ENCODE measurements at places on chromosomes 2 and 18.

- no peak for DNase-seq
Measured at GRCh38 chr2:24658531-24659202, 134.5 kb downstream of the PTRHD1 start.

DNA sequence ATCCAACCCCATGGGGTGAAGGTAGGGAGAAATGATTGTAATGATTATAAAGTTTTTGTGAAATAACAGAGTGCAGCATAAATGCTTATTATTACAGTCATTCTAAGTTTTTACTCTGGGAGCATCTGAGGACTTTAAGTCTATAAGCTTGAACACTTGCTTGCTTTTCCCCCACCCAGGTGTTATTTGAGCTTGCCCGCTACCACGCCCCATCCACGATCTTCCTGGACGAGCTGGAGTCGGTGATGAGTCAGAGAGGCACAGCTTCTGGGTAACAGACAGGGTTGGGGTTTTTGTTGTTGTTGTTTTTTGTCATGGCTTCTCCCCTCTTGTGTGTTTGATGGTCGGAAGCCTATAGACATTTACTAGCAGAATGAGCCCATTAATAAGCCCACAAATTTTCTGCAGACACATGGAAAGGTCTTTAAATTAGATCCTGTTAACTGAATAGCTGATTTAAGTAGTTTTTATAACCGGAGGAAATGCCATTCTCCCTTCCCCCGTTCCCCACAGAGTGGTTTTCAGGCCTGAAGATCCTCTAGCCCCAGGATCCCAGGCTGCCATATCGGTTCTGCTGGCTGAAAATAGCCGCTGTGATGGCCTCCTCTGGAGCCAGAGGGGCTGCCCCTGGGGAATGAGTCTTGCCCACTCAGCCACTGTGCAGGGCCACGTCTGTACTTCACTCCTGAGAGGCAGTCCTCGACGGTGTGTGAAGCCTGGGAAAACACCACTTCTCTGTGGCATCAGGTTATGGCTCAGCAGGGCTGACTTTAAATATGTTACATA is 39.9 kb upstream of the ELOA2 start:
- no peak for DNase-seq

GRCh38 chr18:72830109-72830508 is 37.7 kb downstream of the NETO1 start:
- DNase-seq: no peak

- DNase-seq: no peak
Measured at GRCh38 chr2:37809525-37809924, 115.6 kb upstream of the RMDN2 start.

- DNase-seq: no peak
Measured at GRCh38 chr2:231680992-231681852, 27.1 kb upstream of the PTMA start.

- DNase-seq: no peak
Measured at GRCh38 chr2:222307143-222307756, 8.5 kb upstream of the PAX3 start.

DNA sequence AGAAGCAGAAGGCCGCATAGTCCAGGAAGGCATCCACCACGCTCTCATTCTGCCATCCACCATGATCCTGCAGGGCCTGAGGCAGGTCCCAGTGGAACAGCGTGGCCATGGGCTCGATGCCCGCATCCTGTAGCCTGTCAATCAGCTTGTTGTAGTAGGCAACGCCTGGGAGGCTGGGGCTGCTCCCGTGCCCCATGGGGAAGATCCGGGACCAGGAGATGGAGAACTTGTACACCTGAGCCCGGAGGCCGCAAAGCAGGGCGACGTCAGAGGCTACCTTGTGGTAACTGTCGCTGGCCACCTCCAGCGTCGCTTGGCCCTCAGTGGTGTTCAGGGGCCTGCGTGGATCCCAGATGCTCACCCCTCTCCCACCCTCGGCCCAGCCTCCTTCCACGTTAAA is 19.5 kb downstream of the LCT start:
- no peak for DNase-seq

DNA sequence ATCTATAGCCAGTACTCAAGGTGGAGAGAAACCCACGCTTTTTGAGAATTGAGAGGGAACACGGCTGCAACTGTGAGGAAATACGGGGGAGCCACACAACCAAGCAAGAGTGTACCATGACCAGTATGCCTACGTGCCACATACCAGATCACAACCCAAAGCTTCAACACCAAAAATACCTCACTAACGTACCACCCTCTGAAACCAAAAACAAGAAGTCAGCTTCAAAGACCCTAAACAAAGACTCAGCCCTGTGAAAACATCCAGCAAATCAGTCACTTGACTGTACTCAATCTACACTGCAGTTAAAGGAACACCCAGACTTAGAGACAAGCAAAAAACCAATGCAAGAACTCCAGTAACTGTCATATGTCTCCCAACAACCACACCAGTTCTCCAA is 17.0 kb downstream of the RNU4ATAC start:
- no peak for DNase-seq

DNA sequence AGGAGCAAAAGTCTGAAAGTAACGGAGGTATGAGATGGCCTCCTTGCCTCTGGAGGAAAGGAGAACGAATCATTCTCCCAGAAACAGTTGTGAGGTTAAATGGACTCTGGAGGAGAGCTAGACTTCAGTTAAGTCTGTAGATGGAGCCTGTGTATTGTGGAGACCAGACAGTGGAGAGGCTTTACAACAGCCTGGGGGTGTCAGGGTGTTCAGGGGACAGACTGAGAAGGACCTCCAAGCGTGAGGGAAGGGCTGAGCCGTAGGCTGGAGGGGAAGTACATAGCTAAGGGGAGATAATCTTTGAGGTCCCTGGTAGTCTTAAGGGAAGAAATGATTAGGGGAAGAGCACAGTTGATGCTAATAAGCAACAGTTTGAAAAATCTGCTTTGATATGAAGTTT is 76.6 kb downstream of the GALNT1 start:
- no peak for DNase-seq

GRCh38 chr18:49834258-49834657 is 20.9 kb upstream of the ACAA2 start:
- no peak for DNase-seq

DNA sequence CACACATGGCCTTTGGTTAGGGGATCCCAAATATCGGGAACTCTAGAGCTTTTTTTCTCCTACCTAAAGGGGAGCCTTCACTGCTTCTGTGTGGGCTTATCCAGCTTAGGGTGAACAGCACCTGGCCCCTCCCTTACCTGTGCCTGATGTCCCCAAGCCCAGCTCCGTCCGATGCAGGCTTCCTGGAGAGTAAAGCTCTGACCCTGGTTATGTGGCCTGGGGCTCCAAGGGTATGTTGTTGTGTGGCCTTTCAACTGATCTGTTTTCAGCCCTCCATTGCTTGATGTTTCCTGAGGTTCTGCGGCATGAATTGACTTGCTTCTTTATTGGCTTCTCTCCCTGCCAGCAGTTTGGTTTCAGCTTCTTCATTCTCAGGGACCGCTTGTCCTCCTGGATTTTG is 66.0 kb downstream of the RAB31 start:
- DNase-seq: no peak

DNA sequence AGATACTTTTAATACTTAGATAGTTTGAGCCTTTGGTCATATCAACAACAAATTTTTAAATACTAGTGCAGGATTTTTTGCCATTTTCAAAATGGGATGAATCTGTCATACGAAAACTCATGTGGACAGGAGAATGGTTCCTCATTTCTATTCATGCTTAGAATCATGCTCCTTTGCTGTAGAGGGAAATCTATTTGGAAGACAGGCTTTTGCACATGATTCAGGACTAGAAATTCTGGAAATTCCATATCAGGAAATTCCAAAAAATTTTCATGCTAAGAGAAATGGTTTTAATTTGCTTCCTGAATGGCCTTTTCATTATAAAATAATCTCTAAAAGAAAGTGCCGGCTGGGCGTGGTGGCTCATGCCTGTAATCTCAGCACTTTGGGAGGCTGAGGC is 39.3 kb downstream of the MOGAT1 start:
- no peak for DNase-seq

DNA sequence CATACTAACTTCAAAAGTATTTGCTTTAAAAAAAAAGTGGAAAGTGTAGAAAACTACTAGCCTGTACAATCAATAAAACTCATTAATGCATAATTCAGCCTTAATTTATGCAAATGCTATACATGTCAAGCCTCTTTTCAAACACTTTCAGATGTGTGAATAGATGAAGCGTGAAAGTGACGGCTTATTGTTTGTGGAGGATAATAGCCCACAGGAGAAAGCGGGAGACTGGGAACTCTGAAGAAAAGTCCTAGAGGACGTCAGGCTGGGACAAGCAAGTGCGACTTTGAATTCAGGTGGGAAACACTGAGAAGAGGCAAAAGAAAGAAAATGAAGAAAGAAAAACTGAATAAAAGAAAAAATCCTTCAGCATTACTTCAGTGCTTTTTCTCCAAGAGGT is 108.5 kb downstream of the STK39 start:
- no peak for DNase-seq

- no peak for DNase-seq
Measured at GRCh38 chr2:234669621-234670020, 172.7 kb upstream of the ARL4C start.

DNA sequence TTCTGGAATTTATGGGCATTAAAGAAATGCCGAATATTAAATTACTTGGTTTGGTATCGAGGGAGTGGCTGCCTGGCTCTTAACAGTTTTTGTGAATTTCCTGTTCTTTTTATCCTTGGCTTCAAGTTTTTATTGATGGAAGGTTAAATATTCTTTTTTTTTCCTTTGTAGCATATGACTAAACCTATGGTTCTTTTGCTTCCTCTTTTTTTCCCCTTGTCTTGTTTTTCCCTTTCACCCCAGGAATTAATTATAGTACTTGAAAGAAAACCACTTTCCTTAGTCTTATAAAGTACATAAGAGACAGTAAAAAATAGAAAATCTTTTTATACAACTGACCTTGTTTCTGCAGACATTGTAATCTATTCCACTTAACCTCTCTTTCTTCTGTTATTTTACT is 42.4 kb downstream of the MGAT5 start:
- DNase-seq: no peak

Data from NCI-H1417 treated with DMSO at 0.1 percent for 48 hours (cell line).